ENCODE measurements at places on chromosomes 2 and 18.
A peak's percentile ranks its signal among the peaks of the same experiment; 100 is the strongest.

DNA sequence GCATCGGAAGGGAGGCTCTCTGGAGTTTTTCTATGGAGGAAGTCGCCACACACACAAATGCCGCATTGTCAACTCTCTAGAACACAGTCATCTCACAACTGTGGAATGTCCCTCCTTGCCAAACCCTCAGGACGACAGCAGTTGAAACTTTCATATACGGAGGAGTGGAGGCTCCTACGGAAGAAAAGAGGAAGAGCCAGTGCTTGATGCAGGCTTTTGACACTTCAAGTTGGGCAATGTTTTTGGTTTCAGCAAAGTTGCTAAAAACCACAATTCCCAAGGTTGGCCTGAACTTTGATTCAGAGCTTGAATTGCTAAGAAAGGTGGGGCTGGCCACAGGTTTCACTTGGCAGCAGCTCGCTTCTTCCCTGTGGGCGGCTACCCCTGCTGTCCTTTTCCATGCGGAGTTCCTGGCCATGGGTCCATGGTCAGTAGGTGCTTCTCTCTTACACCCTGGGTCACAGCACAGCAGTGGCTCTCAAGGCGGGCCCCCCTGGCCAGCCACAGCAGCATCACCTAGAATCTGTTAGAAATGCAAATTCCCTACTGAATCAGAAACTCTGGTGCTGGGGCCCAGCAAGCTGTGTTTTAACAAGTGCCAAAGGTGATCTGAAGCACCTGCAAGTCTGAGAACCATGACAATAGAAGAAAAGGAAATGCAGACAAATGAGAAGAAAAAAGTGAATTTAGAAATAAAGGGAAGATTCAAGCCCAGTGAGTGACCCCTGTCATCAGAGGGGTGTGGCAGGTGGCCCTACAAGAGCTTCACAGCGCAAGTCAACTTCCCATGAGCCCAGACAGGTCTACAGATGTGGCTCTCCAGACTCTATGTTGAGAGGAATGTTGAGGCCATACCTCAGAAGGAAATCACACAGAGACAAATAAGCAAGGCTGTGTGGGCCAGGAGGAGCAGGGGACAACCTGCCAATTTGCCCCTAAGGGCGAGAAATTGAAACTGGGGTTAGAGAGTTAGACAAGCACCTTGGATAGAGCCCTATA, 856.4 kb downstream of the RNF144A start:
- no peak for DNase-seq
- peaks cover 4% of the 10 kb centered on the region for H3K36me3 ChIP-seq
- no peak overlapping the region for H3K4me3 ChIP-seq
- no peak overlapping the region for H3K27ac ChIP-seq
- H3K4me1 ChIP-seq: peaks cover 40% of the 10 kb centered on the region
- H3K27me3 ChIP-seq: peaks cover 6% of the 10 kb centered on the region

DNA sequence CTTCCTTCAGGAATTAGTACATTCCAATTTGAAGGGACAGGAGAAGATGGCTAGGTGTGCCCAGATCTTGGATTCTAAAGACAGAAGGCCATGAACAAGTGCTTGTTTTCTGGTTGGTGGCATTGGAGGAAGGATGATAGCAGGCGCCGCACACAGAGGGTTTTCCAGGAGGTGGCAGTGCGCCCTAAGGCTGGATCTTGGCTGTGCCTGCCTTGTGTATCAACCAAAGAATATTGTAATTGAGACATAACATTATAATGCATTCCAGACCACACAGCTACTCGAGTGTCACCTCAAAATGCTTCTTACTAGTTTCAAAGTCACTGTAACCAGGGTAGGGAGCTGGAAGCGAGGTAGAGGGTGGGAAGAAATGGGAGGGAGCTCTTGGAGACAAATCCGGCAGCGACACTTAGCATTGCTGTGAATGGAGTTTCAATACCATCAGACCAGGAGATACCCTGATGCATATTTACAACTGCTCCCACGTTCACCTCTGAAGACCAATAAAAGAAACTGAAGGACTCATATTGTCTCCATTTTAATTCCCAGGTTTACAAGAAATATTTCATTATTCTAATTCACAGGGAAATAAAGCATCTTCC, 42.5 kb downstream of the CPO start:
- H3K27me3 ChIP-seq: no peaks in the 10 kb centered on the region
- no peaks in the 10 kb centered on the region for H3K36me3 ChIP-seq
- peaks cover 35% of the 10 kb centered on the region for H3K4me1 ChIP-seq
- no peak overlapping the region for H3K4me3 ChIP-seq
- H3K27ac ChIP-seq: no peak overlapping the region

DNA sequence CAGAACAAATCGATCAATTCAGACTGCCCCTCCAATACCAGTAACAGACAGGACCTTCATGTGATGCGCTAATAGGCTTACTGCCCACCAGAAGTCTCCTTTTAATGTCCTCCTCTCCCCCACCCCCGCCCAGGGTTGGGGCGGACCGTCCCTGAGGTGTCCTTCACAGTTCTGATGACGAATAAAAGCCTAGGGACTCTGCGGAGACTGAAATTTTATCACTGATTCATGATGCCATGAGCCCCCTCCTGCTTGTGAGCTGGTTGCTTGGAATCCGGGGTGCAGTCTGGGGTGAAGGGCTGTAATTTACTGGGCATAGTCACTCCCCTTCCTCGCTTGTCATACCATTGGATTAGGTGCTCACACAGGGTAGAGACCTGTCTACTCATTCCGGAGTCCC, 42.3 kb downstream of the B3GNT2 start:
- no peak overlapping the region for H3K4me3 ChIP-seq
- no peak overlapping the region for H3K27ac ChIP-seq
- no peaks in the 10 kb centered on the region for H3K36me3 ChIP-seq
- H3K4me1 ChIP-seq: peaks cover 4% of the 10 kb centered on the region

DNA sequence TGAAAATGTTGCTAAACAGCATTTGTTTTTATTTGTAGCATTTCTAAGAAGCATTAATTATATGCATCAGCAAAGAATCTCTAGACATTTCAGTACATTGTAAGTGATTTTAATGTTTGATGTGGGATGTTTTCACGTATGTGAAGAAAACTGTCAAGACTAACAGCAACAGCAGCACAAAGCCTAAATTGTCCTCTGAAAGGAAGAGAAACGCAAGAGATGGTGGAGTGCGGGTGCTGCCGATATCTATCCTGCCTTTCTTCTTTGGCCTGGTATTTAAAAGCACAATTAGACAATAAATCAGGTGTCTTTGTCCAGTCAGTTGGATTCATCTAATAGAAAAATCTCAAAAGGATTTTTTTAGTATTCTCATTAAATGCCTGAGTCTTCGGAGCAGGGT, 3.1 kb downstream of the TWIST2 start:
- DNase-seq: no peak
- no peaks in the 10 kb centered on the region for H3K36me3 ChIP-seq
- H3K27me3 ChIP-seq: peaks cover 60% of the 10 kb centered on the region
- no peak overlapping the region for H3K4me3 ChIP-seq
- no peak overlapping the region for H3K27ac ChIP-seq
- peaks cover 27% of the 10 kb centered on the region for H3K4me1 ChIP-seq

GRCh38 chr2:74242354-74243071, 44.1 kb downstream of the MTHFD2 start:
- peaks cover 2% of the 10 kb centered on the region for H3K27me3 ChIP-seq
- no peak for DNase-seq
- no peaks in the 10 kb centered on the region for H3K36me3 ChIP-seq
- H3K27ac ChIP-seq: no peak overlapping the region
- H3K4me3 ChIP-seq: no peak overlapping the region
- no peaks in the 10 kb centered on the region for H3K4me1 ChIP-seq

DNA sequence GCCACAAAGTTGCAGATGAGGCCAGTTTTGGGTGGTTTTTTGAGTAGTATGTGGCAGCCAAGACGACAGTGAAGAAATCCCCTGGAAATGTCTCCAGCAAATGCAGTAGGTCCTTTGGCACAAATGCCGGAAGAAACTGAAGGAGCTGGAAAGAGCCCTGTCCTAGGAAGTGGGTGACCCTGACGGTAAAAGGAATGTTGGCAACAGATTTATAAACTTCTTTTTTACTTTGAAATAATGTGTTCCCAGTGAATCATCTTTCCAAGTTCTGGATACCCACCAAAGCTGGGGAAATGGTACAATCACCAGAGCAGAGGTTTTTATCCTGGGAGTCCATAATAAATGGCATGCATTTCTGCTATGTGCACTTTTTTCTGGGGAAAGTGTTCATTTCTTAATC, 112.9 kb downstream of the CSRNP3 start:
- peaks cover 10% of the 10 kb centered on the region for H3K36me3 ChIP-seq
- no peak for DNase-seq
- no peaks in the 10 kb centered on the region for H3K27me3 ChIP-seq
- no peak overlapping the region for H3K4me3 ChIP-seq

DNA sequence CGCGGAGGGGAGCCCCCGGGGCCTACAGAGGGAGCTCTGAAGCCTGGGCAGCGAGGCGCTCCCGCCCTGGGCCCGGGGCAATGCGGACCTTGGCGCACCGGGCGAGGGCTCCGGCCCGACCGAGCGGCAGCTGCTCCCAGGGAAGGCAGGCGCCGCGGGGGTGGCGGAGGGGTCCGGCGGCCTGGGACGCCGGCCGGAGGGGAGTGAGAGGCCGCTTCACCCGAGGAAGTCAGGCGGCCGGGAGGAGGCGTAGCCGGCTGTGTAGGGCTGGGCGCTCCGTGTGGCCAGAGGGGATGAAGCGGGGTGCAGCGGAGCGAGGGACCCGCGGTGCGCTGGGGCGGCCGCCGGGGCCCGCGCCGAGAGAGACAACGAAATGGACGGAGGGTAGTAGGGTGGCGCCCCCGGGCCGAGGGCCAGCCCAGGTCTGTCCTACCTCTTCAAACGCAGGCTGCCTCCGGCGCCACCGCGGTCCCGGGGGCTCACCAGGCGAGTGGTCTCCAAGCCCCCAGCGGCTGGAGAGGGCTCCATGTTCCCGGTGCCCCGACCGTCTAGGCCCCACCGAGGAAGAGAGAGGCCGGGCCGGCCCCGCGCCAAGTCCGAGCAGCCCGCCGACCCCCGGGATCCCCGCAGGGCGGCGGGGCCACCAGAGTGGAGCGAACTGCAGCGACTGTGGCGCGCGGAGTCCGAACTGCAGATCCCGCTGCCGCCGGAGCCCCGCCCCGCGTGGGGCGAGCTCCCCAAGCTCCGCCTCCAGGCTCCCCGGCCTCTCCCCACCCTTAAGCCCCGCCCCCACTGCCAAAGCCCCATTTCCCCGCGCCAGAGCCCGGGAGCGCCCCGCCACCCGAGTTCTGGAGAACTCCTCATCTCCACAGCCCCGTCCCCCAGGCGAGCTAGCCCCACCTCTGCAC, at the start of gene SLC30A3:
Gene SLC30A3, minus strand, starts transcription at position 669 of the 908 bp plus-strand sequence. Its CDS starts 141 bp downstream, at position 528.
- peaks cover 30% of the 10 kb centered on the region for H3K27me3 ChIP-seq
- H3K27ac ChIP-seq: no peak within 1 kb of the TSS
- no peaks in the 10 kb centered on the region for H3K36me3 ChIP-seq

DNA sequence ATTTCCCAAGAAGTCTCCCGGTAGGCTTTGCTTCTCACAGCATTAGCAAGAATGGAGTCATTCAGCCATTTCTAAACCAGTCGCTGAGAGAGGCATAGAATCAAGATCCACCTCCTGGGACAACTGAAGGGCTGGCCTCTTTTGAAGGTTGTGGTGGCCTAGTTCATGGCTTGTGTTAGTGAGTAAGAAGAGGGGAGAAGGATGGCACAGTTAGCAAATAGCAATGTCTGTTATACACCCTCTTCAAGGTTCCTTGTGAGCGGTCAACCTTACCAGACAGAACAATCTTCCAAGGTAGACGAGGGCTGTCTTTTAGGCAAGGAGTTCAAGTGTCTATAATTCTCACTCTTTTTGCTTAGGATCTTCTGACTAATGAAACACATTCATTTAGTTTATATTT, 35.4 kb upstream of the DNAH7 start:
- peaks cover 38% of the 10 kb centered on the region for H3K4me1 ChIP-seq
- DNase-seq: no peak
- peaks cover 3% of the 10 kb centered on the region for H3K36me3 ChIP-seq
- no peak overlapping the region for H3K4me3 ChIP-seq
- no peaks in the 10 kb centered on the region for H3K27me3 ChIP-seq
- H3K27ac ChIP-seq: no peak overlapping the region

DNA sequence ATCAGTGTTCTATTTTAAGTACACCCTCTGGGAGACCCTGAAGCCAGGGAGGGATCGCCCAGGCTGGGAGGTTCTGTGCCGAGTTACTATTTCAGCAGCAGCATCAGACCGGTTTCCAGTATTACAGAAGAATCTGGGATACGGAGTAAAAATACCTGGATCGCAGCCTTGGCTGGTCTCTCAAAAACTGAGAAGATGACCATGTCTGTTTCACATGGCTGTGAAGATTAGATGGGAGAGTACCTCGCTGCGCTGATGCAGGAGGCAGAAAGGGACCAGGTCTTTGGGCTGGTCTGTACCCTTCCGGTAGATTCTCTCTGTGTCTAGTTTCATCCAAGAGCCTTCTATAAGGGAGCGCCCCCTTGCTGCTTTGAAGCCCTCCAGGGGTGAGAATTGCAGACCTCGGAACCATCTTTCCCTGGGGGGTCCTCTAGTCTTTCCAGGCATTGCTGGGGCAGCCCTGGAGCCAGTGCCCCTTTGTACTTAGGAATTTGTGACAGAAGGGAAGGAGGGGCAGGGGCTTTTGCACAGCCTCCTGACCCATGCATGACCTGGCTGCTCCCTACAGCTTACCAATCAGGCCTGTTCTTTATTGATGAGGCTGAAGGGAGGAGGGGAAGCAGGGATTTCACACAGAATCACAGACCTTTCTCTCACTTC, 56.3 kb upstream of the MAPRE3 start:
- DNase-seq: peak; percentile 35
- H3K27me3 ChIP-seq: peaks cover 3% of the 10 kb centered on the region
- H3K4me3 ChIP-seq: no peak overlapping the region
- H3K4me1 ChIP-seq: peaks cover 24% of the 10 kb centered on the region
- H3K27ac ChIP-seq: no peak overlapping the region

DNA sequence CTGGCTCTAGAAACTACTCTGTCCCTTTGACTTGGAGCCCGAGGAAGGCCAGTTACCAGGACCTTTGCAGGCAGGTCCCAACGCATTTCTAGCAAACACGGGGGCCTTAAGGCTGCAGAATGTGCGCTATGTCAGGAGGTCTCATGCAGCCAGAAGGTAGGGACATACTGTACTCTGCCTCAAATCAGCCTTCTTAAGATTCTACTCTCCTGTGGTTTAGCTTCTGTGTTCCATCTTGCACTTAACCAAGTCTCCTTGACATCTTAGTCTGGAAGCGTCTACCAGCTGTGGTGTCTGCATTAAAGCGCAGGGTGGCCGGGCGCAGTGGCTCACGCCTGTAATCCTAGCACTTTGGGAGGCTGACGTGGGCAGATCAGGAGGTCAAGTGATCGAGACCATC, 65.5 kb downstream of the STEAP3 start:
- no peak overlapping the region for H3K4me3 ChIP-seq
- no peak for DNase-seq
- no peaks in the 10 kb centered on the region for H3K27me3 ChIP-seq
- H3K27ac ChIP-seq: no peak overlapping the region

- H3K4me3 ChIP-seq: no peak overlapping the region
- no peak overlapping the region for H3K27ac ChIP-seq
- DNase-seq: no peak
- no peaks in the 10 kb centered on the region for H3K36me3 ChIP-seq
- no peaks in the 10 kb centered on the region for H3K27me3 ChIP-seq
Measured at GRCh38 chr2:47266939-47267710, 112.0 kb upstream of the STPG4 start.

- H3K36me3 ChIP-seq: no peaks in the 10 kb centered on the region
- no peak overlapping the region for H3K27ac ChIP-seq
Measured at GRCh38 chr2:109637749-109638570, 23.8 kb downstream of the SOWAHC start.

Data from WTC11 (cell line).